B cell (primary cell): ENCODE measurements at places on chromosomes 3 and 15.

GRCh38 chr3:51798411-51798963 is 19.4 kb upstream of the IQCF6 start:
- no peak overlapping the region for H3K4me3 ChIP-seq
- H3K27ac ChIP-seq: no peak overlapping the region
- no peak for DNase-seq
- no peaks in the 10 kb centered on the region for H3K27me3 ChIP-seq
- no peaks in the 10 kb centered on the region for H3K4me1 ChIP-seq
- H3K36me3 ChIP-seq: no peaks in the 10 kb centered on the region

DNA sequence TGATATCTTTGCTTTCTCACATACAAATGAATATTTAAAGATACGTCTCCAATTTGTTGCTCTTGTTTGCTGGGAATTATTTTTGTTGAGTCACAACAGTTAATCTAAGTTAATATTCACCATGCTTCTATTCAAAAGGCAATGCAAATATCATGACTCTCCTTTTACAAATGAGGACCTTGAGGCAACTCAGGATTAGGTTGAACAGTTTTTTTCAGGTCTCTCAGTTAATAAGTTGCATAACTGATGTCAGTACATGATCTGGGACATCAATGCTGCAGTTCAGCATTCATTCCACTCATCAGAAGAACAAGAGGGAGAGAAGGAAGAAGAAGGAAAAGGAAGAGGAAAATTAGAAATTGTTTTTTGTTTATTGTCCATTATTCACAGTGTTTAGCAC is 781 bp upstream of the NAALADL2 start:
- no peaks in the 10 kb centered on the region for H3K4me1 ChIP-seq
- no peaks in the 10 kb centered on the region for H3K27me3 ChIP-seq
- H3K4me3 ChIP-seq: no peak overlapping the region
- no peak overlapping the region for H3K27ac ChIP-seq

- no peaks in the 10 kb centered on the region for H3K4me1 ChIP-seq
- DNase-seq: no peak
- H3K27me3 ChIP-seq: no peaks in the 10 kb centered on the region
- H3K27ac ChIP-seq: no peak within 1 kb of the TSS
- H3K4me3 ChIP-seq: no peak within 1 kb of the TSS
Measured at GRCh38 chr3:141763088-141763750, at the start of gene GRK7. Gene GRK7, plus strand, starts transcription at chr3:141763408. Its CDS starts 14,877 bp downstream, at chr3:141778285.

- no peaks in the 10 kb centered on the region for H3K27me3 ChIP-seq
- no peak overlapping the region for H3K4me3 ChIP-seq
- H3K27ac ChIP-seq: no peak overlapping the region
- no peak for DNase-seq
- no peaks in the 10 kb centered on the region for H3K36me3 ChIP-seq
Measured at GRCh38 chr15:94580211-94580885, 349.0 kb downstream of the MCTP2 start.

GRCh38 chr3:16315623-16316022 is 50.6 kb downstream of the OXNAD1 start:
- peaks cover 54% of the 10 kb centered on the region for H3K36me3 ChIP-seq
- H3K4me1 ChIP-seq: peaks cover 18% of the 10 kb centered on the region
- H3K27ac ChIP-seq: no peak overlapping the region
- H3K4me3 ChIP-seq: no peak overlapping the region
- no peak for DNase-seq

GRCh38 chr3:16801223-16801622 is 83.5 kb upstream of the PLCL2 start:
- no peaks in the 10 kb centered on the region for H3K36me3 ChIP-seq
- no peak overlapping the region for H3K27ac ChIP-seq
- H3K4me3 ChIP-seq: no peak overlapping the region
- H3K27me3 ChIP-seq: no peaks in the 10 kb centered on the region
- H3K4me1 ChIP-seq: peaks cover 46% of the 10 kb centered on the region

DNA sequence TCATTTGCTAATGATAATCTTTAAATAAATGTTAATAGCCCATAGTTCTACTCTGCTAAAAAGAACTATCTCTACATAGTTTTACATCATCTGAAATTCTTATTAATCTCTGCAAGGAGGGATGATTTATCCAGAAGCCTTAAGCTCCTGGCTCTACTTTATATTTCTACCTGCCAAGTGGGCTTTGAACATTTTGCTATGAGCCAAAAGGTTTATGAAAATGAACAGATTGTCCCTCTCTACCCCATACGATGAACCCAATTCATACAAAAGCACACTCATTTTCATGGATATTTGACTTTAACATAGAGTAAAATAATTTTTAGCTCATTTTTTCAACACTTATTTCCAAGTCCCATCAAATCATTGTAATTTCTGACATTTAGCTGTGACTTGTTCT is 611.0 kb downstream of the NSUN3 start:
- no peak for DNase-seq
- H3K27ac ChIP-seq: no peak overlapping the region
- no peak overlapping the region for H3K4me3 ChIP-seq
- no peaks in the 10 kb centered on the region for H3K4me1 ChIP-seq
- H3K36me3 ChIP-seq: no peaks in the 10 kb centered on the region

DNA sequence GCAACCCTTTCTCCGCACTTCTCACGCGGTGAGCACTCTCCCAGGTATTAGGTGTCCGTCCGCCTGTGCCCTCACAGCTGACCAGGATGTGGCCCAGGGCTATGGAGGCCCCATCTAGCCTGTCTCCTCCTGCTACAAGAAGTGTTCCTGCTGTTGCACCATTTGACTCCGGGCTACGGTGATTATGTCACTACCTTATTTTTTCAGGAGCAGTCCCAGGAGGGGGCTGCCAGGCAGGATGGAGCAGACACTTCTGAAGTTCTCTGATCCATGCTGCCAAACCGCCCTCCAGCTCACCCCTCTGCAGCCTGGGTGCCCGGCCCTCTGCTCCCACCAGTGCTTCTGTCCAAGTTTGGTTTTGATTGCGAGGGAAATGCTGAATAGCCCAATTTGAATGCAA is 36.9 kb downstream of the ZXDC start:
- peaks cover 35% of the 10 kb centered on the region for H3K36me3 ChIP-seq
- H3K4me1 ChIP-seq: no peaks in the 10 kb centered on the region
- no peak overlapping the region for H3K27ac ChIP-seq
- no peak overlapping the region for H3K4me3 ChIP-seq

DNA sequence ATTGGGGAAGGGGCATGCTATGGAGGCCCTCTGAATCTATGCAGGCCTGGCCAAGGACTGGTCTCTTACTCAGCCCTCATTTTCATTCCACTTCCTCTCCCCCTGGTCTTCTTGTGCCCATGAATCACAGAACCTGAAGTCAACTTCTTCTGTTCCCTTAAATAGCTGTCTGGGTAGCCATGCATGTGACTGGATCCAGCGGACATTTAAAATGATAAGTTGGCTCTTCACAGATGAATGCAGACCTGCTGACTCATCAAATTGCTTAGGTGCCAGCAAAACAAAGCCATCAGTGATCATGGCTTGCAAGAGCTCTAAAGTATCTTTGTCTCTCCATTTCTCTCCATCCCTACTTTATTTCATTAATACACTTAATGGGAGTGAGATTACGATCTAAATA is 90.1 kb upstream of the CADPS start:
- no peak for DNase-seq
- H3K4me3 ChIP-seq: no peak overlapping the region
- no peaks in the 10 kb centered on the region for H3K27me3 ChIP-seq
- no peaks in the 10 kb centered on the region for H3K36me3 ChIP-seq

DNA sequence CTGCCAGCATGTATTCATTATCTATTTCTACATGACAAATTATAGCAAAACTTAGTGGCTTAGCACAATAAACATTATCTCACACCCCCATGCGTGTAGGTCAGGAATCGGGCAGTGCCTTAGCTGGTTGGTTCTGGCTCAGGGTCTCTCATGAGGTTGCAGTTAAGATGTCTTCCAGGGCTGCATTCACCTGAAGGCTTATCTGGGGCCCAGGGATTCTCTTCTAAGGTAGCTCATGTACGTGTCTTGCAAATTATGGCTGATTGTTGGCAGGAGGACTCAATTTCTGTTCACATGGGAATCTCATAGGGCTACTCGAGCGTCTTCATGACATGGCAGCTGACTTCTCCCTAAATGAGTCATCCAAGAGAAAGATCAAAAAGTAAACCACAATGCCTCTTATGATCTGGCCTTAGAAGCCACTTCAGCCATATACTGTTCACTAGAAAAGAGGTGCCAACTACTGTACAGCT is 42.9 kb upstream of the TSC22D2 start:
- H3K27ac ChIP-seq: no peak overlapping the region
- no peak overlapping the region for H3K4me3 ChIP-seq
- H3K4me1 ChIP-seq: no peaks in the 10 kb centered on the region
- no peaks in the 10 kb centered on the region for H3K36me3 ChIP-seq

DNA sequence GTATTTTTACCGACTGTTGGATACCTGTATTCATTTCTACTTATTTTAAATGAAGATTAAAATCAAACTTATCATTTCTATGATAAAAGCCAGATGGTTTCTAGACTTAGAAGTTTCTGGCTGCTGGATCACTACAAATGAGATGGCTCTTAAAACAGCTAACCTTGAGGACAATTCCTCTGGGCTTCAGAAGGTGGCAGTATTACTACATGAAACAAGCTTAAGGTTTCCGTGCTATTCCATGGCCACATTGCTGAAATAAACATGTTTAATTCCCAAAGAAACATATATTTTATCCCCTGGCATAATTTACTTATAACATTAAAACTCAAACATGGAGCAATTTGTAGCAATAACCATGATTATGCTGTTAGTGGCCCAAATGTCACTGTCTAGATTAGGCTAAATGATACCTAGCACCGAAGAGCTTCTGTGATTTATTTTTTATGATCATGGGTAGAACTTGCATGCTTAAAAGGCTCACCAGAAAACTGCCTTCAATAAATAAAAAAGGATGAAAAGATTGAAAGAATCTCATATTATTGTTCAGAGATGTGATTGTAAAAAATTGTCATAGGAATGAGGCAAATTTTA is 204.0 kb upstream of the NANOGP8 start:
- H3K4me3 ChIP-seq: no peak overlapping the region
- H3K27ac ChIP-seq: no peak overlapping the region
- H3K4me1 ChIP-seq: no peaks in the 10 kb centered on the region
- no peaks in the 10 kb centered on the region for H3K36me3 ChIP-seq
- H3K27me3 ChIP-seq: no peaks in the 10 kb centered on the region

DNA sequence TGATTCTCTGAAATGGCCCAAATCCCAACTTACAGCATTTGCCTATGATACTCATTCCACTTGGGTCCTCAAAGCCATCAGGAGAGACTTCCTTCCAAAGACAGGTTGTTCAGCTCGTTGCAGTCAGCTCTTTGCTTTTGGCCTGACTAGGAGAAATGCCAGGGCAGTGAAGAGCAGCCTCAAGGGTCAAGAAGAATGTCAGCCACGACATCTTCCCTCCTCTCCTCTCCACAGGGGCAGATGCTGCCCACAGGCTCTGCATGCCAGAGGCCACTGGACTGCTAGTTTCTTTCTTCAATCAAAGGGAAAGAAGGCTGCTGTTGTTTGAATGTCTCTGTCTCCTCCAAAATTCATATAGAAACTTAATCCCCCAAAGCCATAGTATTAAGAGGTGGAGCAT is 201.7 kb upstream of the PFN2 start:
- H3K4me3 ChIP-seq: no peak overlapping the region
- H3K36me3 ChIP-seq: no peaks in the 10 kb centered on the region
- no peaks in the 10 kb centered on the region for H3K27me3 ChIP-seq
- H3K4me1 ChIP-seq: no peaks in the 10 kb centered on the region
- DNase-seq: no peak

- no peaks in the 10 kb centered on the region for H3K4me1 ChIP-seq
- no peaks in the 10 kb centered on the region for H3K27me3 ChIP-seq
- no peak overlapping the region for H3K4me3 ChIP-seq
- no peak for DNase-seq
Measured at GRCh38 chr3:148075771-148076716, 621.7 kb upstream of the AGTR1 start.

DNA sequence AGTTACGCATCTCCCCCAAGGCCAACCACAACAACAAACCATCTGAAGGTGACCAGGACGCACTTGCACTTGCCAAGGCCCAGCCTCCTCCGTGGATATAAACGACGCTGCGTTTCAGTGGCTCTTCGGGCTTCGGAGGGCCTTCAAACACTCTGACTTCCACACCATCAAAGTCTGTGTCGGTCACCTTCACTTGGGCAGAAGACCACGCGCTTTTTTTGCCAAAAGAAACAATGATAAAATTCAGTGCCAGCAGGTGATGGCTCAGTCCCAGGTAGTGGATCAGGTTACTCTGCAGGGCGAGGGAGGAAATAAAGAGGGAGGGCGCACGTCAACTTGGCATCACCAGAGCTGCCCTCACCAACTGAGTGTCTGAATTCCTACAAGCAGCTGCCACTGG is 63.0 kb downstream of the NCEH1 start:
- H3K36me3 ChIP-seq: peaks cover 6% of the 10 kb centered on the region
- no peaks in the 10 kb centered on the region for H3K27me3 ChIP-seq
- no peak overlapping the region for H3K27ac ChIP-seq
- no peak for DNase-seq
- H3K4me1 ChIP-seq: no peaks in the 10 kb centered on the region

GRCh38 chr15:73691396-73691795 is 7.2 kb downstream of the CD276 start:
- no peak overlapping the region for H3K4me3 ChIP-seq
- no peaks in the 10 kb centered on the region for H3K27me3 ChIP-seq
